GM12892 (cell line): ENCODE measurements at places on chromosomes 6 and 20.

DNA sequence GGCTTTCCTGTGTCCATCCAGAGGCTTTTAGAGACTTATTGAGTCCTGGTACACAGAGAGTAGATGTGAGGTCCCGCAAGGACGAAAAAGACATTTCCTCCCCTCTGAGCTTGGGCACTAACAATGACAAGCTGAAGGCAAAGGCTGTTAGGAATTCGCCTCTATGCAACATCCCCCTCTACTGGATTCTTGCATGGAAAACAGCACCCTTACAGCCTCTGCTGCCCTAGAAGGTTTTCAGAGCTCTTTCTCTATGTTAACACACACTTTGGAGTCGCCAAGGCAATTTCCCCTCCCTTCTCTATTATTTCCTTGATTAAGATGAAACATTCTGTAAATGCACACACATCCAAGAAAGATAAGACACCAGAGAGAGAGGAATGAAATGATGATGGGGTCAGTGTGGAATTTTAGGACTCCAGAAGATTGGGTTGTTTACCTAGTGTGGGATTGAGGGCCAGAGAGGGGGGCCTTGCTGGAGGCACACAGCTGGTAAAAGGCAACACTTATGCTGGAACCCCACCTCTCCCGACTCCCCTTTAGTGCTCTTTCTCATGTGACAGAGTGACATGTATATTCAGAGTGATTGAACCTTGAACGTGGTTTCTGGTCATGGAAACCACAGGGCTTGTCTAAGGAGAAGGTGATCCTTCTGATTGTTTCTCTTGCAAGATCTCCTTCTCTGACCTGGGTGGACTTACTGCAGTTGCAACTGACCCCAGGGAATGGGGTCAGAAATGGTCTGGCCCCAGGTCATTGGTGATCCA, 300.7 kb downstream of the CLIC5 start:
- DNase-seq = peak; percentile 21

GRCh38 chr20:58054082-58054779, 174.2 kb downstream of the ANKRD60 start:
- no peak for DNase-seq

GRCh38 chr6:159689001-159689400, 4.0 kb downstream of the SOD2 start:
- DNase-seq = no peak

- DNase-seq = no peak
Observed at GRCh38 chr6:28719275-28719940, 193.7 kb downstream of the GPX5 start.

DNA sequence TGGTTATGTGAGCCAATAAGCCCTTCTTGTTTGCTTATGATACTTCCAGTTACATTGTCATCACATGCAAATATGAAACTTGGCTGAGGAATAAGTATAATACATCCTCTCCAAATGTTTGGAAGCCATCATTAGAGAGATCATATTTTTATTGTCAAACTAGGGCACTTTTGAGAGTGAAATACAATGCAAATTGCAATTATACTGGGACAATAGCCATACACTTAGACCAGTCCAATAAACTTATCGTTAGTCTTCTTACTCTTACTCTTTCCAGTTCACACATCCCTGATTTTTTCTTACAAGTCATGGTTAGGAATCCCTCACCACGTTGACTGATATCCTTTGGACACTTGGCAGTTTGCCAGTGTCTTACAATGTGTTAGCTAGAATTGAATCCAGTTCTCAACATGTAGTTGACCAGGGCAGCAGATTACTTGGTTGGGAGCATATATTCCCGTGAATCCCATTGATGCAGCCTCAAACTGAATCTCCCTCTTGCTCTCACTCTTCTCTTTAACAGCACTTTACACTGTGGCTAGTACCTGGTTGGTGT, 519.7 kb upstream of the ID4 start:
- DNase-seq = no peak

- DNase-seq = no peak
Observed at GRCh38 chr20:19817017-19817416, 59.0 kb downstream of the RIN2 start.

- no peak for DNase-seq
Observed at GRCh38 chr20:36017048-36017951, 48.9 kb downstream of the CNBD2 start.

DNA sequence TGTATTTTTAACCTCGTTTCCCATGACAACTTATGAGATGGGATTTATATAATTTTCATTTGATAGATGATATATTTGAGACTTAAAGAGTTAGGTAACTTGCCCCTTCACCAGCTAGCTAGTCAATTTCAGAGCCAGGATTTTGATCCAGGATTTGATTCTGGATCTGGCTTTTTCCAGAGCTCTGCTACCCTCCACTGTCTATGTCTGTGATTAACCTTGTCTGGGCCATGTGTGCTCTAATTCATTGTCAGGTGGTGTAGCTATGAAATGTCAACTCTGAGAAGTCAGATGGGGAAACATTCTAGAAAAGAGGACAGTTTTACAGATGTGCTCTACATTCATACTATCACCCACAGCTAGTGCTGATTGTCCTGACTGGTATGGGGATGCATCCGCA, 42.5 kb upstream of the MLIP start:
- DNase-seq = no peak

- DNase-seq = no peak
Observed at GRCh38 chr20:51688600-51689244, 79.5 kb downstream of the ATP9A start.

DNA sequence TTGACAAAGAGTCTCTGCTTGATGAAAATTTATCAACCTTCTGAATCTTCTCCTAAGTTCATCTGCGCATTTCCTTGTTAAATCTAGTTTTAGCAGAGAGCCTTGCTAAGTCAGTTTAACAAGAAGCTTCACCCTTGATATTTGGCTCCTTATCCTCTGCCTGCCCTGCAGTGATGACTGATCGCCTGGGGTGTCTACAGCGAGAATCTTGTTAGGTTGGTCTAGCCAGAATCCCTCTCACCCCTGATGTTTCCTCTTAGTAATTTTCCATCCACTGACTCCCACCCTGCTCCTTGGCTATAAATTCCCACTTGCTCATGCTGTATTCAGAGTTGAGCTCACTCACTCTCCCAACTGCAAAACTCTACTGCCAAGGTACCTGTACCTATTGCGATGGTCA, 114.1 kb downstream of the TENT5A start:
- DNase-seq = no peak

GRCh38 chr6:125802383-125802782, 11.6 kb downstream of the NCOA7 start:
- no peak for DNase-seq

DNA sequence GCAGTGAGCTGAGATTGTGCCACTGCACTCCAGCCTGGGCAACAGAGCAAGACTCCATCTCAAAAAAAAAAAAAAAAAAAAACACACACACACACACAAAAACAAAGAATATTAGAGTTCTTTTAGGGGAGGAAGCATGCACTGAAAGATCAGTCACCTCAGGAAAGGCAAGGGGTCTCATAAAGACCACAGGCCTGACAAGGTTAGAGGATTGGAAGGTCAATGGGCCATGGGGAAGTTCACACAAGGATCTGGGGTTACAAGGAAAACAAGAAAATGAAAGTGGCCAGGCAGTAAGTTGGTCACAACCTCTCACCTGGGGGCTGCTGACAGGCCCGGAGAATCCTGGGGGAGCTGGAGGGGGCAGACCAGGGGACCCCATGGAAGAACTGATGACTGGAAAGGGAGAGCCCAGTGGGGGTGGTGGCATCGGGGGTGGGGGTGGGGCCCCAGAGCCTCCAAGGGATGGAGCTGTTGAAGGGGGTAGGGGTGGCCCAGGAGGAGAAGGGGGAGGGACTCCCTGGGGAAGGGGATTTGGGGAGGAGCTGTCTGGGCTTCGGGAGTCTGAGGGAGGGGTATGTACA, 1.5 kb downstream of the RXRB start:
- no peak for DNase-seq

- DNase-seq = no peak
Observed at GRCh38 chr20:35478804-35479472, 23.5 kb downstream of the CEP250 start.

- no peak for DNase-seq
Observed at GRCh38 chr20:50551288-50551687, 41.1 kb downstream of the PTPN1 start.

DNA sequence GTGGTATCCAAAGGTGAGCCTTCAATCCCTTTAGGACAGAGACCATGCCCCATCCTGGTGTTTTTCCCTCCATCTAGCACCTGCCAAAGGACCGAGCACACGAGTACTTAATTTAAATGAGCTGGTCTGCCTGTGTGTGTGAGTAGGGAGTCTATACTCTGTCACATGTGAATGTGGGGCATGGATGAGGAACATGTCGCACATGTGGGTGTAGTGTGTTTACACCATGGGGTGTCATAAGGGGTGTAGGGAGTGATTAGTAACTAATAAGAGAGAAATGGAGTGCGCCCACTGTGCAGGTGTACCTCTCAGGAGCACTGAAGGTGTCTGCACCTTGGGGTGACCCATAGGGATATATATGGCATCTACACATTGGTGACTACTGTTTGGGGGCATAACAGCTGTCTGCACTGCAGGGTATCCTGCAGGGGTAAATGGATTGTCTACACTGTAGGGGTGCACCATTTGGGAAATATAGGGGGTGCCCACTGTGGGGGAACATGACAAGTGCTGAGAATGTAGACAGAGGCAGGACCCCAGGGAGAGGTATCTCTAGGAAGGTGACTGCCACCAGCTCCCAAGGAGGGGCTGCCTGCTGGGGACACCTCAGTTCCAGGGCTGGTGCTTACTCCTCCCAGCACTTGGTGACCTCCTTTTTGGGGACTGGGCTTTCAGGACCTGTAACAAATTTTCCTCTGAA, 53.5 kb downstream of the EBF4 start:
- no peak for DNase-seq

GRCh38 chr6:155314773-155315515, 660 bp upstream of the TFB1M start:
- no peak for DNase-seq

GRCh38 chr6:24643920-24644319, 2.1 kb downstream of the KIAA0319 start:
- no peak for DNase-seq

GRCh38 chr6:167449094-167449861, 124.4 kb downstream of the TTLL2 start:
- no peak for DNase-seq

DNA sequence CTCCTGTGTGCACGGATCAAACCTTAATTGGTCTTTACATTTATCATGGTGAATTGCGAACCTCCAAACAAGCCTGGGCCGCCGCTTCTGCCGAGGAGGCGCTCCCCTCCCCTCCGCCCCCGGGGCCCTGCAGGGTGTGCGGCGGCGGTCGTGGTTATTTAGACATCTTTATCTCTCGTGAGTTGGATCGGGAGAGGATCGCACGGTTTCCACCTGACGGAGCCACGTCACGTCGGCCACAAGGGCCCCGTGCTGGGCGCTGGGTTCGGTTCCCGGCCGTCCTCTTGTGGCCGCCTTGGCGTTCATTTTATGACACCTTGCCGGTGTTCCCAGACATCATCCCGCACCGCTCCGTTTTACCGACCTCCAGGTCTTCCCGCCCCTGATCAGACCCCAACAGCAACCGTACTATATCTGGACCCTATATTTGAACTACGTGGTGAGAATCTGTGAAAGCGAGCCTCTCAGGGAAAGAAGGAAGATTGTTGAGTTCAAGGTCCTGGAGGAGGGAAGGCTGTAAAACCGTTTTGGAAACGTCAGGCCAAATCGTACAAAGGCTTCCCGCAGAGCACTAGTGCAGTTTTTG, 1.3 kb upstream of the CNR1 start:
- DNase-seq = peak; percentile 22

GRCh38 chr20:54103067-54103761, 32.8 kb upstream of the BCAS1 start:
- peak; percentile 23 for DNase-seq

GRCh38 chr6:1329708-1330107, 17.8 kb downstream of the FOXQ1 start:
- no peak for DNase-seq

DNA sequence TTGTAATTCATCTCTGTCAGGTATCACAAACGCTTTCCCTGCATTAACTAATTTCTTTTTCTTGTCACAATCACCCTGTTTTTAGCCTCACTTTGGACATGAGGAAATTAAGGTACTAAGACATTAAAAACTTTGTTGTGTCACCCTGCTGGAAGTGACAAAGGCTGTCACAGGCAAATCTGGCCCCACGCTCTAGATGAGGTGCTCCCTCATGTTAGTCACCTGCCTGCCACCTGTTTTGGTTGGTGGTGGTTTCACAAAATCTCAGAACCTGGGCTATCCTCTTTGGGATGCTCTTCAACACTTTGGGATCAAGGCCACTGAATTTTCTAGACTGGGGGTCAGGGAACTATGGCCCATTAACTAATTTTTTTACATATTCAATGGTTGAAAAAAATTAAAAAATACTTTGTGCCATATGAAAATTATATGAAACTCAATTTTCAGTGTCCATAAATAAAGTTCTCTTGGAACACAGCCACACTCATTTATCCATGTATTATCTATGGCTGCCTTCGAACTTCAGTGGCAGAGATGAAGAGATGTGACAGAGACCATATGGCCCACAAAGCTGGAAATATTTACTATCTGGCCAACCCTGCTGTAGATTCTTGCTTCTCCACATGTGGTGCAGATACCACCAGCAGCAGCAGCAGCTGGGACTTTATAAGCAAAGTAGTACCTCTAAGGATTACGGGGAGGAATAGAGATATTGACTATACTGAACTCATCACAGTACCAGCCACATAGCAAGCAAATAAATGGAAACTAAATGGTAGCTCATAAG, 16.1 kb upstream of the TNFAIP3 start:
- DNase-seq = no peak

- DNase-seq = no peak
Observed at GRCh38 chr6:127031511-127031910, 87.0 kb upstream of the RSPO3 start.

GRCh38 chr20:40668449-40669228, 20.4 kb downstream of the MAFB start:
- no peak for DNase-seq

DNA sequence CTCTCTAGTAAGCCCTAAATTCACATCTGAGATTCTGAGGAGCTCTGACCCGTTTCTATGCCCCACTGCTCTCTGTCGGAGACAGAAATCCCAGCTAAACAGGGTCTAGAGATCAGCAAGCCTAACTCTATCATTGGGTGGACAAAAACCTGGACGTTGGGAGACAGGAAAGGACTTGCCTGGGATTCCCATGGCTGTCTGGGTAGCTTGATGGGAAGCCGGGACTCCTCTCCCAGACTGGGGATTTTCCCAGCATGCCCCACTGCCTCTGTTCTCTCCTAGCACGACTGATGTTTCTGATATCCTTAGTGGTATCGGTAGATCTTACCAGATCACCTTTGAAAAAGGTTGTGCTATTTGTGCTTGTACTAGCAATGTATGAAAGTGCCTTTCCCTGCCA, 22.9 kb downstream of the DUSP22 start:
- DNase-seq = no peak

DNA sequence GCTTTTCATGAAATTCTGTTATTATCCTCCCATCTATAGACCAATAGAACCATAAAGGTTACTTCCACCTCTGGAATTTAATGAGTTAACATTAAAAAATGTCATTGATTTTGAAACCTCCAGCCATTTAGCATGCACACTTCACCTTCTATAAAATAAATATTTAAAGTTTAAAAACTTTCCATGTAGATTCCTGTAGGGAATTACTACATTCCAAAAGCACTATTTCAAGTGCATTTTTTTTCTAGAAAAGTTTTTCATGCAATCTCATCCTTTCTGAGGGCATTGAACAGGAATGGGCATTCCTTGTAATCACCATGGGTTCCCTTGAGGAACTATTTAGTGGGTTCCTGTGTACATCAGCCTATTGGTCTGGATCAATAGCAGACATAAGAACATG, 253.8 kb upstream of the RIN2 start:
- no peak for DNase-seq
